Type B pancreatic cell (in vitro differentiated cells): ENCODE measurements at places on chromosomes 16 and 17. TPM values are rescaled to one million over a fixed set of nuclear protein-coding genes. Genes with fewer than 3 reads are reported as not detected.

DNA sequence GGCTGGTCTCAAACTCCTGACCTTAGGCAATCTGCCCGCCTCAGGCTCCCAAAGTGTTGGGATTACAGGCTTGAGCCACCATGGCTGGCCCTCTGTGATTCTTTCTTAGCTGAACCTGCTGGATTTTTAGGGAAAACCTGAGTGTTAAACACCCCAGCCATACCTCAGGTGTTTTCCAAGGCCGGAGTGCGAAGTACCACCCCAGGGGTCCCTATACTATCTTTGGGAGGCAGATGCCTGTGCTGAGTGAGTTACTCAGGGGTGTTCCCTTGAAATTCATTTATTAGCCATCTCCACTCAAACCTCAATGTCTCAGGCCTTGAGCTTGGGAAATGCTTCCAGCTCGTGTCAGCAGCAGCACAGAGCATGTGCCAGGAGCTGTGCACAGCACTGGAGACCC lies 432.7 kb downstream of the SLC39A11 start:
- no peak overlapping the region for H3K27ac ChIP-seq
- H3K4me3 ChIP-seq, result no peak overlapping the region
- DNase-seq, result no peak
- H3K4me1 ChIP-seq, result peaks cover 30% of the 10 kb centered on the region

DNA sequence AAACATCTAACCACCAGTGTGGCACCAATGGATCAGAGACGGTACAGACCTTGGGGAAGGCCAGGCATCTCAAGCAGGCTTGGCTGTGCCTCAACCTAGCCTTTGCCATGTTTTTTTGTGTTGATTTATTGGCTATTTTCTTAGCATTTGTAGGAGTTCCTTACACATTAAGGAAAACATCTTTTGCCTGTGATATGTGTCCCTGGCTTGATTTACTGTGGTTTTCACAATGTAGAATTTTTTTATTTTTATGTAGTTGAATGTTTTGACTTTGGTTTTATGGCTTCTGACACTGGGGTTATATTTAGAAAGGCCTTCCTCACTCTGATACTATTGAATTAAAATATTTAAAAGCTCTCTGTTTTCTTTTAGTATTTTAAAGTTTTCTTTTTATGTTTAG lies 132.6 kb downstream of the ZNF423 start:
- no peak overlapping the region for H3K4me3 ChIP-seq
- no peak for DNase-seq
- H3K36me3 ChIP-seq, result peaks cover 21% of the 10 kb centered on the region
- H3K27ac ChIP-seq, result no peak overlapping the region
- H3K27me3 ChIP-seq, result no peaks in the 10 kb centered on the region

- peaks cover 7% of the 10 kb centered on the region for H3K36me3 ChIP-seq
- no peak for DNase-seq
- peak overlapping the region; percentile 94 for H3K27ac ChIP-seq
- H3K4me3 ChIP-seq, result peak overlapping the region; percentile 65
Measured at GRCh38 chr17:47810200-47810821, 11.3 kb downstream of the OSBPL7 start.

- no peaks in the 10 kb centered on the region for H3K36me3 ChIP-seq
- peaks cover 15% of the 10 kb centered on the region for H3K4me1 ChIP-seq
- no peak overlapping the region for H3K4me3 ChIP-seq
- peaks cover 21% of the 10 kb centered on the region for H3K27me3 ChIP-seq
- H3K27ac ChIP-seq, result no peak overlapping the region
Measured at GRCh38 chr16:66069587-66069986, 296.9 kb upstream of the CDH5 start.

DNA sequence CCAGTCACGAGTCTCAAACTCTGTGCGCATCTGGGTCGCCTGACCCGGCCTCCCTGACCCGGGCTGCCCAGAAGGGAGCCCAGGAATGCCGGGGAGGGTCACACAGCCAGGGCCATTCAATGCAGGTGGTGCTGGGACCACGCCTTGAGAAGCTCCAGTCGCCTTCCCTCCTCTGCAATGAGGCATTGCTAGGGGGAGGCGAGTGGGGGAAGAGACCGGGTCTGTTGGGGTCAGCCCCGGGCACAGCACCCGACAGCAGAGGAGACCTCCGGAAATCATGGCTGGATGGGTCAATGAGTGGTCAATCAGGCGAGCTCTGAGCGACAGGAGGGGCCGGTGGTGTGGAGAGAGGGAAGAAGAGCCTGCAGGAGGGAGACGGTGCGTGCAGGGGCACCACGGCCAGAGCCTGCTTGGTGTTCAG lies 13.3 kb downstream of the JPH3 start:
- H3K4me3 ChIP-seq, result no peak overlapping the region
- H3K36me3 ChIP-seq, result no peaks in the 10 kb centered on the region
- H3K27me3 ChIP-seq, result no peaks in the 10 kb centered on the region
- no peak for DNase-seq
- H3K4me1 ChIP-seq, result no peaks in the 10 kb centered on the region

GRCh38 chr16:10039220-10040096 lies 142.8 kb downstream of the GRIN2A start:
- DNase-seq, result no peak
- peaks cover 46% of the 10 kb centered on the region for H3K27me3 ChIP-seq
- H3K36me3 ChIP-seq, result no peaks in the 10 kb centered on the region
- H3K4me1 ChIP-seq, result peaks cover 5% of the 10 kb centered on the region
- H3K4me3 ChIP-seq, result peak overlapping the region; percentile 74
- H3K27ac ChIP-seq, result no peak overlapping the region

DNA sequence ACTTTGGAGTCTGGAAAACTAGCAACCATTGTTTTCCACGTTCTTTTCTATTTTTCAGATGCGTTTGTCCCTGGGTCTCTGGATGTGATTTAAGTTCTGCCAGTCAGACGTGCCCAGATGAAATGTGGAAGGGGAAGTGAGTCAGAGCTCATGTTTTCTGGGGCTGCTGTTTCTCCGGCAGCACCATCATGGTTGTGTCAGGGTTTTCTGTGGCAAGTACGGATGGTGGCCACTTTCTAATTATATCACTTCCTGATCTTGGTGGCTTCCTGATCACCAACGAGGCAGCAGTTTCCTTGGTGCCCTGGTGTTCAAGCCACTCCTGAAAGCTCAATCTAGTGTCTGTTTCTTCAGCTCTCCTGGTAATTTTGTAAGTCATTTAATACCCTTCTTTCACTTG lies 31.4 kb upstream of the PMFBP1 start:
- peaks cover 32% of the 10 kb centered on the region for H3K4me1 ChIP-seq
- no peaks in the 10 kb centered on the region for H3K27me3 ChIP-seq
- peak overlapping the region; percentile 25 for H3K27ac ChIP-seq
- no peaks in the 10 kb centered on the region for H3K36me3 ChIP-seq

DNA sequence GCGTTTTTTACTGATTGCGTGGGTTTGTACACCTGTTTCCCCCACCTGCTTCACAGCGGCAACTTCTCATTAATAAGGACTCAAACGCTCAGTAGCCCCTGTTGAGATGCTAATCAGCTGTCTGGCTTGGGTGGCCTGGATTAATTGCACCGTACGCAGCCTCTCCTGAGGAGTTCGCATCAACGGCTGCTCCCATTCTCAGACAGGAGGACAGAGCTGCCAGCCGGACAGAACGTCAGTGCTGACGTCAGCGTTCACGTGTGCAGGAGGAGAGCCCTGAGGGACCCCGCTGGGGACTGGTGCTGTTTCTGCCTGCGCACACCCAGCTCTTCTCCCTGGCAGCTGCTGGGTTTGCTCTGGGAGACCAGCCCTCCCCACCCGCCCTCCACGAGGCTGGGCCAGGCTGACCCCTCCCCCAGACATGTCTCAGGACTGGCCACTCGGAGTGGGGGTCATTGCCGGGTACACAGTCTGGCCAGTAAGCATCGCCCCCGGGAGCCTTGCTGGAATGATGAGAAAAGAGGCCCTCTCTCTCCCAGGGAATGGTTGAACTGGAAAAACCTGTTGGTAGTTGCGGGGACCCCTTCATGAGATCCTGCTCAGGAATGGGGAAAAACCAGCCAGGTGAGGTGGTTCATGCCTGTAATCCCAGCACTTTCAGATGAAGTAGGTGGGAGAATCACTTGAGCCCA lies 5.7 kb upstream of the BANP start:
- peaks cover 13% of the 10 kb centered on the region for H3K4me1 ChIP-seq
- H3K27ac ChIP-seq, result peak overlapping the region; percentile 98
- DNase-seq, result no peak
- no peaks in the 10 kb centered on the region for H3K36me3 ChIP-seq
- no peaks in the 10 kb centered on the region for H3K27me3 ChIP-seq

GRCh38 chr16:77748421-77749005 lies 26.2 kb downstream of the NUDT7 start:
- no peaks in the 10 kb centered on the region for H3K36me3 ChIP-seq
- DNase-seq, result no peak
- no peak overlapping the region for H3K27ac ChIP-seq
- H3K27me3 ChIP-seq, result peaks cover 18% of the 10 kb centered on the region
- H3K4me3 ChIP-seq, result no peak overlapping the region

Gene CLEC19A
- not detected in 2 replicates for total RNA-seq

Gene VMO1
- total RNA-seq, result 1.2 and 1.8 TPM in 2 replicates

Gene KRTAP3-3
- total RNA-seq, result not detected in 2 replicates

Gene CLDN7
- 118 and 284 TPM in 2 replicates for total RNA-seq
